CD14-positive monocyte (primary cell): ENCODE measurements at places on chromosomes 12 and 14.

- no peak for DNase-seq
These were observed 142.9 kb downstream of the RIMBP2 start for GRCh38 chr12:130573235-130573634.

DNA sequence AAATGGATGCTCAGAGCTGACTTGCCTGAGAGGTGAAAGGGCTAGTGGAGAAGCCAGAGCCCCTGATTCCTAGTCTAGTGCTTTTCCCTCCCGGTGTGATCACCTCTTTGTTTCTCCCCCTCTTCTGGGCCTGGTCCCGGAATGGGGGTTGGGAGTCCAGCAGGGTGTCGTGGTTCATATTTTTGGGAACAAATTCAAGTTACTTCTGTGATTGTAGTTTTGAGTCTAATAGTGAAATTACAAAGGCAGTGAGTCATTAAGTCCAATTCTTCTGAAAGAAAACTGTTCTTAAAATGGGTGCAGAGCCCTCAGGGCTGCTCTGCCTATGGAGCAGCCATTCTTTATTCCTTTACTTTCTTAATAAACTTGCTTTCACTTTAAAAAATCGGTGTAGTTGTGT is 7.6 kb downstream of the SUSD6 start:
- DNase-seq: no peak

- DNase-seq: no peak
These were observed 36.2 kb downstream of the MED13L start for GRCh38 chr12:116241157-116241759.

- DNase-seq: no peak
These were observed 263.2 kb downstream of the SEC23A start for GRCh38 chr14:38839694-38840365.

DNA sequence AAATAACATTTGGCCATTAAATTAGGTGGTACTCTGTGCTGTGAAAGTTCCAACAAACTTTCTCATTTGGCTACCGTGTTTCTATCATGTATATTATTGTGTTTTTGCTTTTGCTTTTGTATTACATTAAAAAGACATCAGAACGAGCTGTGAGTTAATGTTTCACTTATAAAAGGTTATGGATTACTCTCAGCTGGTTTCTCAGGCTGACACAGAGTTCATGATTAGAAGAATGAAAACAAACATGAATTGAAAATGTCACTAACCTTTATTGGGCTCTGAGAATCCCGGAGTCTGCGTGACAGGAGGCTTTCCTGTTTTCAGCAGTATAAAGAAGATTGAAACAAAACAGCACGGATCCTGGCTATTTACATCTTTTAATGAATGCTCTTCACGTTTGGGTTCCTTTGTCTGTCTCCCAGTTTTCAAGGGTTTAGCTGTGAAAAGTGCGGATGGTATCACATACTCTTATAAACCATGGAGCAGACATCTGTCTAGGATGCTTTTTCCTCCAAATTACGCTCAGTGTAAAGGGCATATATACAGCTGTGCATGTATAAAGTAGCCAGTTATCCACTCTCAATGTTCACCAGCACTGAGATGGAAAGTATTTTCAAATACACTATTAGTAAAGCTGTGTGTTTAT is 153.6 kb downstream of the PTCSC3 start:
- DNase-seq: no peak
